ENCODE measurements at places on chromosomes 2 and 18. TPM values are rescaled to one million over a fixed set of nuclear protein-coding genes. Genes with fewer than 3 reads are reported as not detected.
A peak's percentile ranks its signal among the peaks of the same experiment; 100 is the strongest.

SP5 gene
- total RNA-seq: 1.9 TPM

REG1A gene
- total RNA-seq: not detected

GRCh38 chr2:96218508-96219131 lies 10.0 kb upstream of the STARD7 start:
- H3K36me3 ChIP-seq: no peaks in the 10 kb centered on the region
- H3K4me1 ChIP-seq: peaks cover 11% of the 10 kb centered on the region
- no peak overlapping the region for H3K27ac ChIP-seq

NABP1 gene
- total RNA-seq: 7.0 TPM

- no peaks in the 10 kb centered on the region for H3K4me1 ChIP-seq
- peak; percentile 9 for DNase-seq
- no peak overlapping the region for H3K27ac ChIP-seq
- H3K27me3 ChIP-seq: no peaks in the 10 kb centered on the region
Measured at GRCh38 chr18:70195014-70195614, 10.4 kb downstream of the RTTN start.

HOXD1 gene
- total RNA-seq: 0.72 TPM

- H3K27ac ChIP-seq: no peak overlapping the region
- no peaks in the 10 kb centered on the region for H3K27me3 ChIP-seq
- no peak for DNase-seq
Measured at GRCh38 chr2:48417856-48418838, 111.8 kb upstream of the STON1 start.

TUBA4B gene
- total RNA-seq: not detected

LDLRAD4 gene
- total RNA-seq: 47.7 TPM

DNA sequence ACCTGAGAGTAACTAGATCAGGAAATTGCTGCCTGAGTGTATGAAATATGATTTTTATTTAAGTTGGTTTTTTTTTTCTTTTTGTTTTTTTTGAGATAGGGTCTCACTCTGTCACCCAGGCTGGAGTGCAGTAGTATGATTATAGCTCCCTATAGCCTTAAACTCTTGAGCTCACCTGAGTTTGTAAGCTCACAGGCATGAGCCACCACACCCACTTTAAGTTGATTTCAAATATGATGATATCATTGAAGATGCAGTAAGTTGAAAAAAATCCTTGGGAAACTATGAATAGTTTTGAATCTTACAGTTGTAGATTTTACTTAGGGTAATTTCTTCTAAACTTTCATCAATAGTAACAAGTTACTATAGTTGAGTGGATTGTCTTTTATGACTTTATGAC lies 234.7 kb downstream of the ZNF407 start:
- no peaks in the 10 kb centered on the region for H3K27me3 ChIP-seq
- H3K27ac ChIP-seq: no peak overlapping the region
- H3K4me3 ChIP-seq: no peak overlapping the region
- no peaks in the 10 kb centered on the region for H3K4me1 ChIP-seq

- H3K27ac ChIP-seq: no peak overlapping the region
- H3K36me3 ChIP-seq: no peaks in the 10 kb centered on the region
- no peak for DNase-seq
- no peaks in the 10 kb centered on the region for H3K4me1 ChIP-seq
Measured at GRCh38 chr2:10223932-10224720, 78.6 kb upstream of the HPCAL1 start.

DNA sequence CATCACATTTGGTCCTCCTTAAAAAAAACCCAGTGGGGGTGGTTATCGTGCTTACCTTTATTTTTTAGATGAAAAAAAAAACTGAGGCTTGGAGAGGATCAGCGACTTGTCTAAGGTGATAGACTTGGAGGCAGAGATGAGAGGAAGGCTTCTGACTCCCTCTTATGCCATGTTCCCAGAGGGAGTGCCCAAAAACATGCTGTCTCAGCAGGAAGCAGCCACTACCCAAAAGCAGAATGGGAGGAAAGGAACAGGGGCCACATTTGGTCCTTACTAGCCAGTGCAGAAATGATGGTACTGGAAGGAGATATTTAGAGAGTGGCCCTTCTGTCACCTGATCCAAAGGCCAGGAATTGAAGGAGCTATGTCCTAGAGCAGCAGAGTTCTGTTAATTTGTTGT lies 118.4 kb downstream of the B3GNT2 start:
- H3K27ac ChIP-seq: no peak overlapping the region
- H3K27me3 ChIP-seq: no peaks in the 10 kb centered on the region
- H3K4me3 ChIP-seq: no peak overlapping the region
- peaks cover 15% of the 10 kb centered on the region for H3K4me1 ChIP-seq
- H3K36me3 ChIP-seq: no peaks in the 10 kb centered on the region
- DNase-seq: no peak

GRCh38 chr18:13568443-13569392 lies 157.6 kb downstream of the FAM210A start:
- no peaks in the 10 kb centered on the region for H3K36me3 ChIP-seq
- H3K4me3 ChIP-seq: no peak overlapping the region
- peak overlapping the region; percentile 81 for H3K27ac ChIP-seq
- H3K27me3 ChIP-seq: no peaks in the 10 kb centered on the region
- DNase-seq: no peak
- H3K4me1 ChIP-seq: peaks cover 9% of the 10 kb centered on the region

DNA sequence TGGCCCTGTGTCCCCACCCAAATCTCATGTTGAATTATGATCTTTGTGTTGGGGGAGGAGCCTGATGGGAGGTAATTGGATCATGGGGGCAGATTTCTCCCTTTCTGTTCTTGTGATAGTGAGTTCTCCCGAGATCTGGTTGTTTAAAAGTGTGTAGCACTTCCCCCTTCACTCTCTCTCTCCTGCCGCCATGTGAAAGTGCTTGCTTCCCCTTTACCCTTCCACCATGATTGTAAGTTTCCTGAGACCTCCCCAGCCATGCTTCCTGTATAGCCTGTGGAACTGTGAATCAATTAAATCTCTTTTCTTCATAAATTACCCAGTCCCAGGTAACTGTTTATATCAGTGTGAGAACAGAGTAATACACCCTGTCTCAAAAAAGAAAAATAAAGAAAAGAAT lies 25.5 kb downstream of the LRRFIP1 start:
- no peak overlapping the region for H3K27ac ChIP-seq
- no peaks in the 10 kb centered on the region for H3K27me3 ChIP-seq
- DNase-seq: no peak
- H3K36me3 ChIP-seq: no peaks in the 10 kb centered on the region

- no peaks in the 10 kb centered on the region for H3K27me3 ChIP-seq
- H3K27ac ChIP-seq: no peak overlapping the region
- peaks cover 5% of the 10 kb centered on the region for H3K4me1 ChIP-seq
- no peak overlapping the region for H3K4me3 ChIP-seq
Measured at GRCh38 chr2:179622112-179622511, 239.3 kb downstream of the ZNF385B start.

HNRNPA3 gene
- total RNA-seq: 27.0 TPM

All from adrenal gland (tissue), 19 donors.